DMS53 (cell line): ENCODE measurements at places on chromosomes 16 and 17.

DNA sequence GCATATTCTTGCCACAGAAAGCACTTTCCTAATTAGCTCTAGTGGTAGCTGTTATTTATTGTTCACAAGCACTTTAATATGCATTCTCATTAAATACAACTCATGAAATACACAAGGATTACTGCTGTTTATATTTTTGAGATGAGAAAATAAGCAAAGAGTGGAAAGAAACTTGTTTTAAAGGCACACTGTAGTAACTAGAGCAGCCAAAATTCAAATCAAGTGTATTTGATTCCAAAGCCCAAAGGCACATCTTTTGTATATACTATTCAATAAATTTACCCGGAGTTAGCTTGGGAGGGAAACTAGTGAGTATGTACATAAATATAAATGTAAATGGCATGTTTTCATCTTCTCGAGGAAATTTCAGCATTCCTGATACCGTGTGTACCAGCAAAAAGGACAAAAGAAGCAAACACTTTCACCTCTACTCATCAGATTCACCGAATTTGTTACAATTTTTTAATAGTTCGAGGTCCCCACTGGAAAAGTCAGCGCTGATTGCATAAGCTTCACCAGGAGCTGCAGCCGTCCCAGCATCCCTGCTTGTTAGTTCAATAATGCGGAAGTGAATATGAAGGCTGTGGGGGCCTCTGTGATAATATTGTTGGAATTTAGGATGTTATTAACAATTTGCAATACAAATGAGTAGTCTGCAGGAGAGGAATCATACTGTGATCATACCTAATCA, 371.6 kb upstream of the MON1B start:
- DNase-seq, result no peak

- peak; percentile 32 for DNase-seq
Observed at GRCh38 chr17:5485270-5486205, at the start of gene DERL2. Gene DERL2, minus strand, starts transcription at chr17:5486178. Its CDS starts 17 bp downstream, at chr17:5486161.

DNA sequence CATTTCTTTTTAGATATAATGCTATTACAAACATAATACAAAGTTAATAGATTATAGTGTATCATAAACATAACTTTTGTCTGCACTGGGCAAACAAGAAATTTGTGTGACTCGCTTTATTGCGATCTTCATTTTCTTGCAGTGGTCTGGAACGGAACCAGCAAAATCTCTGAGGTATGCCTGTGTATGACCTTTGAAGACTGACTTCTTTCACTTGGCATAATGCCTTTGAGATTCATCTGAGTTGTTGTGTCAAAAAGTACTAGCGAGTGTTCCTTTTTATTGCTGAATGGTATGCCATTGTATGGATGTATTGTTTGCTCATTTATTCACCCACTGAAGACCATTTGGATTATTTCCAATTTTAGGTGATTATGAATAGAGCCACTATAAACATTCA, 69.2 kb downstream of the TANC2 start:
- DNase-seq, result no peak

DNA sequence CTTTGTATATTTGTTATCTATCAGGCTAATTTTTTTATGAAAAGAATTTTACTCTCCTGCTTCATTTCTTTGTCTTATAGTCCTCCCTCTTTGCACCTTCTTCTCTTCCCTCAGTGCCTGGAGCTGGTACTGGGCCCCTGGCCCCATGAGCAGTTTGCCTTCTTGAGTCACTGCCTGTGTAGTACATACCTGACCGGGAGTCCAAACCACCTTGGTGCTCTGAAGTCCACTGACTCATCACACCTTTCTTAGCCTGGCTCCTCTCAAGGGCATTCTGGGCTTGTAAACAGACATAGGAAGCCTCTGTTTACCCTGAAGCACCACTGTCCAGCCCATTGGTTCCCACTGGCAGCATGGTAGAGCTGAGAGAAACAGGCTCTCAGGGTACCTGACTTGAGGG, 11.0 kb upstream of the TACO1 start:
- DNase-seq, result no peak

DNA sequence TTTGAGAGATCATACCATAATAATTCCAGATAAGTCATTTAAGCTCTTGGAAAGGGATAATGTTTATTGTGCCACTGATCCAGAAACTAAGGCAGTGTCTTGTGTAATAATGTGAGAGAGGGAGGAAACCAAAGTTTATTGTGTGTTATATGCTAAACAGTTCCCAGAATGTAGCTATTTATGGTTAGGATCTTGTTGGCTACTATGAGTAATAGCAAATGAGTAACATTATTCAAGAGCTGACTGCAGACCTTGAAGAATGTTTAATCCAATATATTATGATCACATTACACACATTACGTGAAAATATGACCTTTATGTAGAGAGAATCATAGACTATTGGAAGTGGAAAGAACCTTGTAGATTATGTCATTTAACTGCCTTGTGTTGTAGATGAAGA, 139.5 kb downstream of the BCAS3 start:
- no peak for DNase-seq

DNA sequence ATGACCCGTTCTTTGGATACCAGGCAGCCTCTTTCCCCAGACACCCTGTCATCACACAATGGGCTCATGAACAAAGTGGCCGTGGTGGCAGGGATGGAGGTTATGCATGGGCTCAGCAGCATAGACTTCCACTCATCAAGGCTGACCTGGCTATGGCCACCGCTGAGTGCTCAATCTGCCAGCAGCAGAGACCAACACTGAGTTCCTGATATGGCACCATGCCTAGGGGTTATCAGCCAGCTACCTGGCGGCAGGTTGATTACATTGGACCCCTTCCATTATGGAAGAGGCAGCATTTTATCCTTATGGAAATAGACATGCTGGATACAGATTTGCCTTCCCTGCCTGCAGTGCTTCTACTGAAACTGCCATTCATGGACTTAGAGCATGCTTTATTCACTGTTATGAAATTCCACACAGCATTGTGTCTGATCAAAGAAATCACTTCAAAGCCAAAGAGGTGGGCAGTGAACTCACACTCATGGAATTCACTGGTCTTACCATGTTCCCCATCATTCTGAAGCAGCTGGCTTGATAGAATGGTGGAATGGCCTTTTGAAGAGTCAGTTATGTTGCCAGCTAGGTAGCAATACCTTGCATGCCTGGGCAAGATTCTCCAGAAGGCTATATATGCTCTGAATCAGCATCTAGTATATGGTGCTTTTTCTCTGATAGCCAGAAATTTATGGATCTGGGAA, 160.6 kb downstream of the PRKCB start:
- DNase-seq, result no peak

- no peak for DNase-seq
Observed at GRCh38 chr17:53218723-53219122, 604.0 kb upstream of the KIF2B start.

- DNase-seq, result no peak
Observed at GRCh38 chr17:8976638-8977037, 11.1 kb upstream of the PIK3R5 start.

DNA sequence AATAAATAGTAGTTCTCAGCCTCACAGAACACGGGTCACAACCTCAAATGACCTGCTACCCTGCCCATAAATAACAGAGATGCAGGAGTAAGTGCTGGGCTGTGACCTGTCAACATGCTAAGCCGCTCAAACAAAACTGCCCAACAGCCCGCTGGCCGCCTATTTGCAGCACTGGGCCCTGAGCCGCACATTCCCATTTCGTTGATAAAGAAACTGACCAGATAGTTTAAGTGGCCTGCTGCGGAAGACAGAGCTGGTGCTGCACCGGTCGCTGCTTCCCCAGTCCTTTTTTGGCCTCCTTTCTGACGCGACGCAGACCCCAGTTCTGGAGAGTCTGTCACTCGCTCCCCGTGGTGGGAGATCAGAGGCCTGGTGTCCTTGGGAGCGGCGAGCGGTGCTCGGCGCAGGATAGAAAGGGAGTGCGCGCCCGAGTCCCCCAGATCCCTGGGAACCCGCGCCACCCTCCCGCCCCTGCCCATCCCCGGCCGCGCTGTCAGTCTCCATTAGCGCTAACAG, 349 bp upstream of the SLC6A2 start:
- DNase-seq, result no peak

- DNase-seq, result no peak
Observed at GRCh38 chr16:27427538-27427937, 25.6 kb downstream of the IL21R start.

GRCh38 chr17:43578699-43579565, 32.8 kb upstream of the ETV4 start:
- DNase-seq, result peak; percentile 84

GRCh38 chr16:62676306-62676705, 640.1 kb upstream of the CDH8 start:
- no peak for DNase-seq

- peak; percentile 80 for DNase-seq
Observed at GRCh38 chr17:80866050-80866793, 125.4 kb upstream of the CHMP6 start.

DNA sequence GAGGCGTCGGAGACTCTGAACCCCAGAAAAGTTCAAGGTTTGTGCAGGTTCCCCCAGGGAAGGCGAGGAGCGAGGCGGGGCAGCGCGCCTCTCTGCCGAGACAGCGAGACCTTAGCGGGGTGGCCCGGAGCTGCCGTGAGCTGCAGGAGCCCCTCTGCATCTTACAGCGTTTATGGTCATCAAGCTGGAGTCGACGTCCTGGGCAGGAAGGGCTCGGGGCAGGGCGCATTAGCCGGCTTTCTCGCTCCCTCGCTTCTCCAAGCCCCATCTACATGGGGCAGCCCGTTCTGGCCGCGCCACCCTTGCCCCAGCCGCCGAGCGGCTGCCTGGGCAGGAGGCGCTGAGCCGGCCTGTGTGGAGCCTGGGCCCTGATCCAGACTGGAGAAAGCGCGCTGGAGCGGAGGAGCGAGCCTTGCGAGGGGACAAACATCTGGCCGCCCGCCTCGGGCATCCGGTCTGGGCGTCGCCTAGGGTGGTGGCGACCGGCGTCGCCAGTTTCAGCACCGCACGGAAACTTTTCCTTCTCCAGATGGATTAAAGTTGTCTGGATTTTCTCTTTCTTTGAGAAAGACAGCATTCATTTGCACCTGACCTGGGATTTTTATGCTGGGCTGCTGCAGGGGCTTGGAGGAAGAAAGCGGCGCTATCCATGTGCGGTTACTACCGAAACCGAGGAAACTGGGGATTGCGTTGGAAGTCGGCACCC, 750 bp downstream of the TMEM132E start:
- no peak for DNase-seq

GRCh38 chr16:85557083-85557970, 55.8 kb upstream of the GSE1 start:
- DNase-seq, result peak; percentile 63

DNA sequence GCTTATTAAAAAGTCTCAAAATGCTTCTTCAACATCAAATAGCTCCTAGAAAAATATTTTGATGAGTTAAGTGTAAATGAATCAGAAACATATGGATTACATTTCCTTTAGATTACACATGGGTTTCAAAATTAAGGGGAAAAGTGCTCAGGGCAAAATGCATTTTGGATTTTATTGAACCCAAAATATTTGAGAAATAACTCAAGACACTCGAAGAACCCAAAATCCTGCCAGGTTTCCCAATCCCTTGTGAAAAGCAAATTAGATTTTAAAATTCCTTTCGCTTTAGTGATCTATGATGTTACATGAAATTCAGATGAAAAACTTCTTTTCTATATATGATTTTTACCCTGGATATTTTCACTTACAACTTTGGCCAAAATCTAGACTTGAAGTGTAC, 847.4 kb upstream of the SOX9 start:
- no peak for DNase-seq

GRCh38 chr17:78729641-78730040, 52.4 kb downstream of the CYTH1 start:
- no peak for DNase-seq

GRCh38 chr17:32815460-32815859, 61.5 kb downstream of the MYO1D start:
- no peak for DNase-seq

GRCh38 chr16:28131181-28131580, 67.7 kb upstream of the GSG1L start:
- no peak for DNase-seq

GRCh38 chr17:48679385-48680096, 42.8 kb downstream of the PRAC1 start:
- DNase-seq, result no peak

- DNase-seq, result no peak
Observed at GRCh38 chr16:56558024-56558747, 6.7 kb upstream of the MT4 start.

DNA sequence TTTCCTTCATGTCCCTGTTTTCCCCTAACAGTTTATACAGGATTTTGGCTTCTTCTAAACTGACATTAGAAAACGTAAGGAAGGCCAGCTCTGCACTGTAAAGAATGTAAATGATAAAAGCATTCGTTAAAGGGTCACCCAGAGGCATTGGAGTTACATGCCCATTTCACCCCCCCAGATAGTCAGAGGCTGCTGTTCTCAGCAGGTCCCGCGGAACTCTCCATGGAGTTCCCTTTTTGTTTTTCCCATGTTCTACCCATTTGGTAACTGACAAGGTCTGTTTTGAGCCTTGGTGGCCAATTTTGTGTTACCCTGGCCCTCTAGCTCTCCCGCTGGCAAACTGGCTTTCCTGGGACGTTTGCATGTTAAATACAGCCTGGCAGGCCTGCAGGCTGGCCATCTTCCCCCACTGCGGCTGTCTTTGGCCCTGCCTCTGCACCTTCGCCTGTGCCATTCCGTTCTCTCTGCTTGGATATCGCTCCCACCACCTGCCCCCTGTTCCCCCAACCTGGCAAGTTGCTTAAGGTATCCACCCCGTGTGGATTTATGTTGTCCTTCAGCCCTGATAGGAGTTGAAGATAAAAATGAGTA, 49.7 kb downstream of the EPN2 start:
- DNase-seq, result no peak

GRCh38 chr17:48037838-48038323, 284 bp upstream of the COPZ2 start:
- DNase-seq, result peak; percentile 44

GRCh38 chr17:4982305-4982704, 5.2 kb downstream of the CAMTA2 start:
- no peak for DNase-seq

DNA sequence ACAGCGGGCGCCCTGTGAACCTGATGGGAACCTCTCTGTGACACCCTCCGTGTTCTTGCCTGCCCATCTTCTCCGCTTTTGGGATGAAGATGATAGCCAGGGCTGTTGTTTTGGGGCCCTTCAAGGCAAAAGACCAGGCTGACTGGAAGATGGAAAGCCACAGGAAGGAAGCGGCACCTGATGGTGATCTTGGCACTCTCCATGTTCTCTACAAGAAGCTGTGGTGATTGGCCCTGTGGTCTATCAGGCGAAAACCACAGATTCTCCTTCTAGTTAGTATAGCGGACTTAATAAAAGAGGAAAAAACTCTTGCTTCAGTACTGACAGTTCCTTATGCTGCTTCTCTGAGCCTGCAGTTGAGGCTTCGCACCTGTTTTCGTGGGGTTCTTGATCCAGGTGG, 10.5 kb downstream of the CDK5RAP3 start:
- DNase-seq, result no peak

GRCh38 chr17:73430165-73430680, 118.4 kb upstream of the CDC42EP4 start:
- DNase-seq, result peak; percentile 11

GRCh38 chr16:47699106-47699505, 238.0 kb downstream of the PHKB start:
- no peak for DNase-seq
